ENCODE measurements at places on chromosomes 11 and 22.

GRCh38 chr22:39353346-39353745 lies 3.6 kb downstream of the SYNGR1 start:
- no peak for DNase-seq

- no peak for DNase-seq
These were observed 107.9 kb downstream of the ANO3 start for GRCh38 chr11:26439854-26440253.

DNA sequence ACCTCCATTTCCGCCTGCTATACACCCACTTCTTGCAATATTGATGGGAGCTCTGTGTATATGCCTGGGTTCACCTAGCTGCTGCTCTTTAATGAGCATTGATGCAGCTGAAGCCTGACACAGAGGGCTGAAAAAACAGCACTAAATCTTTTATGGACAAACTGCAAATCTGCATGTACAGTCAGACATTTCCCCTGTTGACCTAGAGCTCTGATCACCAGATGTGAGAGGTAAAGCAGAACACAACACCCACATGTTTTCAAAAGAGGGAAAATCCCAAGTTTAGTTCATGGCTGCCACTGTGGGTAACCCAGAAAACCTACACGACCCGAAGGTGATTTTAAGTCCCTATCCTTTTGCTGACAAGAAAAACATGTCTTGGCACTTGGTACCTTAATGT lies 303.0 kb upstream of the PITPNB start:
- no peak for DNase-seq

DNA sequence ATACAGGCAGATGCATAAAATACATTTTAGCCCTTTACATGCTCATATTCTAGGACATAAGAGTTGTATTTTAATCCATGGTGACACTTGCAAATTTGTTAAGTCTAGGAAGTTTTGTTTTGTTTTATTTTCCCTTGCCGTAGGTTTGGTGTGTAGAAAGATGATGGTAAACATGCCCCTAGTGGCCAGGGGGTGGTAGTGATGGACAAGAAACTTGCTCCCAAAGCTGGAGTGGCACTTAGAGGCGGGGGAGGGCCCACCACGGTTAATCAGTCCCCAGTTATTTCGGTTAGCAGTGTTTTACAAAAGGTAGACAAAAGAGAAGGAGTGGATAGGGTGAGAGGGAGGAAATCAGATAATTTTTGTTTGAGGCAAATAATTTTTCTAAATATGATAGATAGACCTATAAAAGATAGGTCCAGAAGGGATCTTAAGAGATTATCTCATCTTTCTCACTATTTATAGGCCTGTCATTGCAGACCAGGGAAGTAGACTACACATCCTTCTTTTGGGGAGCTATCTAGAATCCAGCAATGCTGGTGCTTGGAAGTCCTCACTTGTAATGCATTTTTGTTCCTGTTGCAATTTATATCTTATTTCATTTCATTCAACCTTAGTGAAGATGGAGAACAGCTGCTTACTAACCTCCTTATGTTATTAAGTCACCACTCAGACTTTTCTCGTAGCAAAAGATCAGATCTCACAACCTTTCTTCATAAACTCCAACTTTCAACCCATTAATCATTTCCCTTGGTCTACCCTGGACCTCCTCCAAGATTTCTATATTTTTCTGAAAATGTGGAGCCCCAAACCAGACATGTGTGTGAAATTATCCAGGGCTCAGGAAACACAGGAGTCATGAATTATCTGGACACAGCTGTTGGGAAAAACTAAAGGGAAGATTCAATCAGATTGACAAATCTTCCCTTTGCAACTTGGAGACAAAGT lies 5.9 kb upstream of the BDNF start:
- DNase-seq, result no peak

DNA sequence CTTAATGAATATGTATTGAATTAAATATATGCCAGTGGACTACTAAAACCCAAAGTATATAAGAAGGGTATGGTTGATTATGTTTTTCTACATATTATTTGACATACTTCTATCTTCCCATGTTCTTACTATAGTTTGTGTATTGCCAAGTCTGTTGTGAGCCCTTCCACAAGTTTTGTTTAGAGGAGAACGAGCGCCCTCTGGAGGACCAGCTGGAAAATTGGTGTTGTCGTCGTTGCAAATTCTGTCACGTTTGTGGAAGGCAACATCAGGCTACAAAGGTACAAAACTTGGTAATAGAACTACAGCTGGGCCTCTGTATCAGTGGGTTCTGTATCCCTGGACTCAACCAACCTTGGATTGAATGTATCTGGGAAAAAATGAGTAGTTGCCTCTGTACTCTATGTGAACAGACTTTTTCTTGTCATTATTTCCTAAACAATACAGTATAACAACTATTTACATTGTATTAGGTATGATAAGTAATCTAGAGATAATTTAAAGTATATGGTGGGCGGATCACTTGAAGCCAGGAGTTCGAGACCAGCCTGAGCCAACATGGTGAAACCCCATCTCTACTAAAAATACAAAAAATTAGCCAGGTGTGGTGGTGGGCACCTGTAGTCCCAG lies 38.7 kb upstream of the TTC36 start:
- no peak for DNase-seq

DNA sequence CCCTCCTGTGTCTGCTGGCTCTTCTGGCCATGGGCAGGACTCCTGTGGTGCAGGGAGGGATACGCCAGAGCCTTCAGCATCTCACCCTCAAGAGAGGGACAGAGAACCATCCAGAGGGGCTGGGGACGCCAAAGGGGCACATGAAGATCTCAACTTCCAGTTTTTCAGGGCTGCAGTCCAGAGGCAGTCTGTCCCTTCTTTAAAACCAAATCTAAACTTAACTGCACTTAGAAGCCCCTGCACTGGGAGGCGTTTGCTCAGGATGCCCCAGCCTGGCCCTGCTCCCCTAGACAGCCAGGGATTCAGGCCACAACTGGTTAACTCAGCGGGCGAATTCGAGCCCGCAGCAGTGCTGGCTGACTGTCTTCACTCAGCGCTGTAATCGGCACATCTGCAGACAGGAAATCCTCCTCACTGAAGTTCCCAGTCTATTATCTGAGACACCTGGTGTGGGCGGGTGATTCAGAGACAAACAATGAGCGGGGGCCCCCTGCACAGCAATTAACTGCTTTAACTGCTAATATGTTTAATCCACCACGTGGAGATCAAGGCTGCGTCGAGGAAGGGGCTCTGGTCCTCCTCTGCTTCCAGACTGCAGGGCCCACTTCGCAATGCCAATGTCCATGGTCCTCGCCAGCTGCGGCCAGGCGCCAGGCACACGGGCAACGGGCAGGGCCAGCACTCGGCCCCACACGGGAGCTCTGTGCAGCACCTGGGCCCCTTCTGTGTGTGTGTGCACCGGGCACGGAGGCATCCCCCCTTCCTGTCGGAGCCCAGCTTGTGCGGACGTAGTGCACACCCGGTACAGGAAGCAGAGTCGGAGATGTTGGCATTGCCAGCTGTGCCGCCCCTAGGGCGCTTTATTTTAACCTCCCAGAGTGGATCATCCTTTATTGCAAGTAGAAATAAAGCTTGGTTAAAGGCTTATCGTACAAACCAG lies 36.9 kb upstream of the GNB1L start:
- DNase-seq, result no peak

- DNase-seq, result no peak
These were observed 193.0 kb downstream of the MAML2 start for GRCh38 chr11:96149743-96150555.

- DNase-seq, result no peak
These were observed 88.3 kb downstream of the FBXO7 start for GRCh38 chr22:32562916-32563315.

DNA sequence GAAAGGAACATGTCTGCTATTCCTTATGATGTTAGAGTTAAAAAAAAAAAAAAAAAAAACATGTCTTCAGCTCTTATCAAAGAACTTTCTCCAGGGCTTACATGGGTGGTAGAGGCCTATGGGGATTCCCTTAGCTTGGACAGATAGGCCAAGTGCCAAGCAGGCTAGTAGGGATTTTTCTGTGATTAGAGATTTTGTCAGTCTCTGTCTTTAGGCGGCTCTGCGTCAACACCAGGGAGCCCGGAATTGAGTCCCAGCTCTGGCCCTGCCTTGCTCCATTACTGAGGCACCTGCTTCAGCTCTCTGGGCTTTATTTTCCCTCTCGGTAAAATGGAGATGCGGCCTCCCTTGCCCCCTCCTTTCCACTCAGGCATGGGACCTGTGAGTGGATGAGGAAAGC lies 13.1 kb downstream of the CRY2 start:
- no peak for DNase-seq

GRCh38 chr11:8601376-8602133 lies 7.5 kb upstream of the STK33 start:
- no peak for DNase-seq

- DNase-seq, result no peak
These were observed 6.4 kb upstream of the EHF start for GRCh38 chr11:34614344-34615104.

GRCh38 chr11:15169815-15170551 lies 55.3 kb downstream of the INSC start:
- no peak for DNase-seq

DNA sequence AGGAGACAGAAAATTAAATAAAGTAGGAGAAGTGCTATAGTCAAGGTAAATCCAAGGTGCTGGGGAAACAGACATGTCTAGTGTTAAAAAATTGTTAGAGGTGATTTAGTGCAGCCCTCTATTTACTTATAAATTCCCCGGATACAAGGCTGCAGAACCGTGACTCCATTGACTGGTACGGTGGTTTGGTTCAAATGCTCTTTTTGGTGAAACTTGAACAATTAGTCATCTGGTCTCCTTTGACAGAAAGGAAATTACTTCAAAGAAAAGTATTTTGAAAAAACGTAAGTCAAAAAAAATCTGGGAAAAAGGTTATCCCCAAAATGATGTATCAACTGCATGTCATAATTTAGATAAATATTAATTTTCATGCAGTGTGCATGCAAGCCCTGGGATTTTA lies 399.2 kb downstream of the CNTN5 start:
- no peak for DNase-seq

DNA sequence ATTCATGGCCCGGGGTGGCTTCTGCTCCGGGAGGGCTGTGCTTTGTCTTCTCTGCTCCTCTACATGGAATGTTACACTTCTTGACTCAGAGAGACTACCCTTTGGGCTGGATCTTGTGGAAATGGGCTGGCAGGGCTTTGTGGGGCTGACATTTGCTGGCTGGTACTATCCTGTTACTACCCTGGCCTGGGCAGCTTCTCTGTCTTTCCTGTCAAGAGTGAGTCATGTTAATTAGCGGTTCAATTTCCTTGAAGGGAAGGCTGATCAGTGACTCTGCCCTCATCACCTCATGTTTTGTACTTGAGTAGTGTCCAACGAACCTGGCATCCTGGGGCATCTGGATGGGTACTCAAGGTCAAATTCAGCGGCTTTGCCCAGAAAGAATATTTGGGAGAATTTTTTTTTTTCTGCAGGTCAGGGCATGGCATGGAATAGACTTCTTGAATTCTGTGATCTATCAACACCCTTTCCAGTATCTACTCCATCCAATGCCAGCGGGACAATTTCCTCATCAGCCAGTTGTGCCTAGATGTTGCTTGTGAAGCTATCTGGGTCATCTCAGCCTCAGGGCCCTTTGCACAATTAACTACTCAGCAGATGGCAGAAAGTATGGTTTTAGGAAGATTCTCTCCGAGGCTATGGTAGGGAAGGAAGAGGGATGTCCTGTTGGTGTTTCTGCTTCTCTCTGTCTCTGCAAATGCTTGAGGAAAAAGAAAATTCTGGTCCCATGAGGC lies 140.5 kb upstream of the PLET1 start:
- no peak for DNase-seq

DNA sequence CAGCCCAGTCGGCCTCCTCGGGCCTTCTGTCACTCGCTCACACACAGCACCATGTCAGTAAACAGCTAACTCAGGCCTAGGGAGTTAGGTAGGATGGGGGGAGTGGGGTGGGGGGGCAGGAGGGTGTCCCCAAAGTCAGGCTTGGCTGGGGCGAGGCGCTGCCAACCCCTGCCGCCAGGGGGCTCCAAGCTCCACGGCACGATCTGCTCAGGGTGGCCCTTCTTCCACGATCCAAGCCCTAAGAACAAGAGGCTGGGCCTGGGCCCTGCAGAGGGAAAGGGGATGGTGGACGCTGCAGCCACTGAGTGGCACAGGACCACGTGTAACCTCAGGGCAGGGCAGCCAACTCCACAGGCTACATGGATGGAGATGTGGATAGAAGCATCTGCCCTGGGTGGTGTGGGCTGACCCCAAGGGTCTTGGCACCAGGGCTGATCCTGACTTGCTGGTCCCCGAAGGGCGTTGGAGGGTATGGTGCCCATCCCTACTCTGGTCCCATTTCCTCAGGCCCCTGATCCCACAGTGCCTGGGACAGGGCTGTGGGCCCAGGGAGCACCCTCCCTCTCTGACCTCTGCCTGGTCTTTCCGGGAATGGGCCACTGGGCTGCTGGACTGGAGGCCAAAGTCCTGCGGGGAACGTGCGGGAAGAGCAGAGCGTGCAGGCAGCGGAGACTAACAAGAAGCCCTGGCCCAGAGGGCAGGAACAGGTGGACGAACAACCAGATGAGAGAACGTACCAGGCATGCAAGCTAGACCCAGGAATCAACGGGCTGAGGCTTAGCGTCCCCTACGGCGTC lies 29.1 kb upstream of the TXNRD2 start:
- no peak for DNase-seq

DNA sequence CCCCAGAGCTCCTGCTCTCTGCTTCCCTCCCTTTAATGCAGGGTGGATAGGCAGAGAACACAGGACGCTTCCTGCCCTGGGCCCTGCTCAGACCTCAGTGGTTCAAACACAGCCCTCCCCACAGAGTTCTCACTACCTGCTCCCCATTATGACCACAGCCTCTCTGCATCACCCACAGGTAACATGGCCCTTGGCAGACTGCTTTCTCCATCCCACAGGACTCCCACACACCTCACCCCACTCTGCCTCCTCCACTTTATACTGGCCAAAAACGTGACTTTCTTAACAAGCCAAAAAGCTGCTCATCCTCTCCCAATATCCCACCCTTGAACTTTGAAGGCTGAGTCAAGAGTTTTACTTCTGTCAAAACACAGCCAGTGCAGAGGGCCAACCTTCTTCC lies 33.8 kb downstream of the BUD13 start:
- no peak for DNase-seq

- no peak for DNase-seq
These were observed 55.5 kb upstream of the TIMP3 start for GRCh38 chr22:32745996-32746322.

- no peak for DNase-seq
These were observed 239.0 kb upstream of the PDGFD start for GRCh38 chr11:104402812-104403521.

GRCh38 chr11:1750481-1750839 lies at the start of gene IFITM10:
Gene IFITM10 (minus strand): TSS chr11:1750595. CDS start chr11:1750442, 153 bp downstream.
- no peak for DNase-seq

GRCh38 chr11:62880231-62880802 lies 379 bp upstream of the SLC3A2 start:
- peak; percentile 19 for DNase-seq

- DNase-seq, result peak; percentile 15
These were observed 98.2 kb downstream of the MSANTD4 start for GRCh38 chr11:105923807-105924206.

DNA sequence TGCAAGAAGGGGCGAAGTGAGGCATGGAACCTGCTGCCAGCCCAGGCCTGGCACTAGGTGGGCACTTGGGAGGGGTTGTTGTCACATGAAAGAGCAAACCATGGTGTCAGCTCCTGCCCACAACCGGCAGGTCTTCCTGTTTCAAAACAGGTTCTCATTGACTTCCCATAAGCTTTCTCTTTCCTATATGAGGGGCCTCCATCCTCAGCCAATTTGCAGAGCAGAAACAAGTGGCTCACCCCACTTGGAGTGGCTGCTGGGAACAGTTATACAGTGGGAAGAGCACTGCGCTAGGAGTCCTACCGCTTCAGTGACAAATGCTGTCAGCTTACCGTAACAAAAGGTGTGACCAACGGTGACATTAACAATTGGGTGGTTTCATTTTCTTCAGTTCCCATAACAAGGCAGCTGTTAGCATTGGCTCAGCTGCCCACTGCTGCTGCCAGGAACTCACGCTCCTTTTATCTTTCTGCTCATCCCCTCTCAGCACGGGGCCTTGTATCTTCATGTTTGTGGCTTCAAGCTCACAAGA lies 10.2 kb upstream of the SSTR3 start:
- no peak for DNase-seq
